SW 1271 (cell line): ENCODE measurements at places on chromosomes 2 and 18.
A peak's percentile ranks its signal among the peaks of the same experiment; 100 is the strongest.

DNA sequence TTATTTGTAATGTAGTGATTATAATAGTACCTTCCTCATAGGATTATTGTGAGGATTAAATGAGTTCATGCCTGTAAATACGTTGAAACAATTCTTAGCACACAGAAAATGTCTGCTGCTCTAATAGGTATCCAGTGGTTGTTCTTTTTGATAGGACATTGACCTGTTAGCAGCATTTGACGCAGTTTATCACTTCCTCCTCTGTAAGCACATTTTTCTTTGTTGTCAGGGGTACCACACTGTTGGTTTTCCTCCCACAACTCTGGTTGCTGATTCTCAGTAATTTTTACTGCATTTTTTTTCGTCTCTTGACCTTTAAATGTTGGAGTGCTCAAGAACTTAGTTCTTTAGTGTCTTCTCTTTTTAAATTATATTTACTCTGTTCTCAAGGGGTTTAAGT lies 15.4 kb downstream of the PPM1B start:
- no peak for DNase-seq

GRCh38 chr2:20207051-20207450 lies 17.9 kb downstream of the SDC1 start:
- no peak for DNase-seq

GRCh38 chr2:98060277-98060676 lies 26.7 kb upstream of the VWA3B start:
- no peak for DNase-seq

- DNase-seq = peak; percentile 51
Measured at GRCh38 chr18:77102259-77103040, 30.1 kb downstream of the MBP start.

GRCh38 chr2:162177301-162177700 lies 25.3 kb upstream of the GCG start:
- no peak for DNase-seq

DNA sequence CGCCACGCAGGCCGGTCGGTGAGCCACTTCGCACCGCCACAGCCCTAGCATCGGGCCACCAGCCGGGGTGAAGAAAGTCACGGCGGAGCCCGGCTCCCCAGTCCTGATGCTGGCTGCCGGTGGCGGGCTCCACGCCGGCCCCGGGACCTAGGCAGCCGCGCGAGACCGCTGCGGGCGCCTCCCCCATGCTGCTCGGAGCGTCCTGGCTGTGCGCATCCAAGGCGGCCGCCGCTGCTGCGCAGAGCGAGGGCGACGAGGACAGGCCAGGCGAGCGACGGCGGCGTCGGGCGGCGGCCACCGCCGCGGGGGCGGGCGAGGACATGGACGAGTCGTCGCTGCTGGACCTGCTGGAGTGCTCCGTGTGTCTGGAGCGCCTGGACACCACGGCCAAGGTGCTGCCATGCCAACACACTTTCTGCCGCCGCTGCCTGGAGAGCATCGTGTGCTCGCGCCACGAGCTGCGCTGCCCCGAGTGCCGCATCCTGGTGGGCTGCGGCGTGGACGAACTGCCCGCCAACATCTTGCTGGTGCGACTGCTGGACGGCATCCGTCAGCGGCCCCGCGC lies 433 bp downstream of the SH3RF3 start:
- DNase-seq = peak; percentile 12

DNA sequence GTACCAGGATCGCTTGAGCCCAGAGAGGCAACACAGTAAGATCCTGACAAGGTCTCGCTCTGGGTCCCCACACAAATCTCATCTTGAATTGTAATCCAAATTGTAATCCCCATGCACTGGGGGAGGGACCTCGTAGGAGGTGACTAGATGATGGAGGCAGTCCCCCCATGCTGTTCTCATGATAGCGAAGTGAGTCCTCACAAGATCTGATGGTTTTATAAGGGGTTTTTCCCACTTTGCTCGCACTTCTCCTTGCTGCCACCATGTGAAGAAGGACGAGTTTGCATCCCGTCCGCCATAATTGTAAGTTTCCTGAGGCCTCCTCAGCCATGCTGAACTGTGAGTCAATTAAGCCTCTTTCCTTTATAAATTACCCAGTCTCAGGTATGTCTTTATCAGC lies 46.0 kb upstream of the SERTAD2 start:
- DNase-seq = no peak

DNA sequence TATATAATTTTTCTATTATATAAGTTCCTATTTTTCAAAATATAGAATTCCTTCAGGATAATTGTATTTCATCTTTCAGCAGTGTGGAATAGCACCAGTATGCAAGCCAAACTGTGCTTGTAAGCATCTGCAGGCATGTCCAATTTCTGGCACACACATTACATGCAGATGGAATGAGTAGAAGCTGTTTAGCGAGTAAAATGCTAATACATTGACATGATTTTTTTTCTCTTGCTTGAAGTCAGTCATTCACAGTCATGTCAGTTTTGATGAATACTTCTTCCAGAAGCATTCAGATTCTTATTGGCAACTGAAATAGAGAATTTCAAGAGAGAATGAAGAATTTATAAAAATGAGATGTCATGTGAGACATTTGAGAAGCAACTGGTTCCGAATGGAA lies 109.4 kb downstream of the CERS6 start:
- DNase-seq = no peak
